ENCODE measurements at places on chromosomes 2 and 18.

DNA sequence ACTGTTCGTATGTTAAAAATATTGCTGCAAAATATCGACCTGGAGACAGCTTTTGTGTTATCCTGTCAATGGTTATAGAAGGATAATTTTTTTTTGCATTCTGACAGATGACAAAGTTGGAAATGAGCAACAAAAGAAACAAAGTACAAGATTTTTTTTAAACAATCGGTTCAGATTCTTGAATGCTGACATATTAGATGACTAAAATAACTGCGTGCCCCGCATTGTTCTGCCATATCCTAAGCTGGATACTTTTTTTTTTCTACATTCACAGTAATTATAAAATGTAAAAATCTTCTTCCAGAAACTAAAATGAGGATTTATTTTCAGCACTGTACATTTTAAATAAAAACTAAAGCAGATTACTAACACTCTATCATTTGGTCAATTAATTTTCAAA, 67.1 kb downstream of the ABCG8 start:
- no peak for DNase-seq

GRCh38 chr2:127913808-127914457, 28.2 kb upstream of the AMMECR1L start:
- no peak for DNase-seq

GRCh38 chr2:241959751-241960269, 90.3 kb downstream of the RTP5 start:
- DNase-seq = no peak

GRCh38 chr2:9692456-9693195, 61.8 kb upstream of the YWHAQ start:
- no peak for DNase-seq

GRCh38 chr2:33925311-33925710, 326.2 kb upstream of the FAM98A start:
- DNase-seq = no peak

GRCh38 chr2:151052850-151053660, 208.6 kb downstream of the RBM43 start:
- no peak for DNase-seq

DNA sequence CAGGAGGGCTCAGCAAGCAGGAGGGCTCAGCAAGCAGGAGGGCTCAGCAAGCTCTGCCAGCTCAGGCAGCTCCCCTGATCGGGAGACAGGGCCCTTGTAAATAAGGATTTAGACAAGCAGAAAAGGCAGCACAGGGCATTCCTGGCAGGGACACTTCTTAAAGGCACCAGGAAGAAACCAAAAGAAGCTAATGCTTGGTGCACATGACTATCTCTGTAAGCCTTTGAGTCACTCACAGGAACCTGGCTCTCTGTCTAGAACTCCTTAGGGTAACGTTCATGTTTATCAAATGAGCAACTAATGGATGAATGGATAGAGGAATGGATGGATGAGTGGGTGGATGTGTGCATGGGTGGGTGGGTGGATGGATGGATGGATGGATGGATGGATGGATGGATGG, 28.4 kb downstream of the TMEM37 start:
- DNase-seq = no peak

GRCh38 chr2:57044931-57045635, 861.3 kb downstream of the CCDC85A start:
- no peak for DNase-seq

GRCh38 chr18:11412811-11413210, 196.6 kb upstream of the SLC35G4 start:
- DNase-seq = no peak

GRCh38 chr2:38079116-38080052, 3.4 kb upstream of the CYP1B1 start:
- no peak for DNase-seq

DNA sequence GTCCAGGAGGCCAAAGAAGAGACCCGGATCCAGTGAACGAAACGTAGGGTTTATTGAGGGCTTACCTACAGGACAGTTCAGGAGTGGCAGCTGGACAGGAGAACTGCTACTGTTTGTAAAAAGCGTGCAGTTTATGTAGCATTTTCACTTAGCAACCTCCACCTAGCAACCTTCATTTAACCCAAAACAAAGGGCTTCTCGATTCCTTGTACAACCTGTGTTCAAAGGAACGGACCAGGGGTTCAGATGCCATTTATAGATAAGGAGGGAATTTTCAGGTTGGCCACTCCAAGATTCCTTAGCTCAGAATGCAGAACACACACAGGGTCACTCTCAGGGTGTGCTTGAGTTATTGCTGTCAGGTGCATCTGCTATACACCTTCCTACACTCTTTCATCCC, 65.1 kb upstream of the YWHAQ start:
- no peak for DNase-seq

- DNase-seq = no peak
Observed at GRCh38 chr2:28552045-28552823, 56.4 kb downstream of the PLB1 start.

GRCh38 chr2:80247339-80247738, 57.2 kb downstream of the LRRTM1 start:
- no peak for DNase-seq

GRCh38 chr2:162934191-162934590, 95.6 kb upstream of the KCNH7 start:
- DNase-seq = no peak

DNA sequence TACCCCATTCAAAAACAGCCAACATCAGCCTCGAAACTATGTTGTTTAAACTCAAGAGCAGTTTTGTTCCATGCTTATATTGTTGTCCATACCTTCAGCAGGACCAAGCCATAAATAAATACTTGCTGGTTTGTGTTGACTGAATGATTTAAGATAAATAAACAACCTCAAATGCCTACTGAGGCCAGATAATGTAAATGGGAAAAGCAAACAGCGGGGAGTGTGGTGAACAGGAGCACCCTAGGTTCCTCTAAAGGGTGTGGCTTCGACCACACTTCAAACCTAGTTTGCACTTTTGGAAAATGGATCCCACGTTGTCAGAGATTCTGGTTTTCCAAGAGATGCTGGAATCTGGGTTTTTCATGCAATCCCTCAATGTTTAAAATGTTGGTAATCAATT, 1.7 kb upstream of the PMAIP1 start:
- no peak for DNase-seq

DNA sequence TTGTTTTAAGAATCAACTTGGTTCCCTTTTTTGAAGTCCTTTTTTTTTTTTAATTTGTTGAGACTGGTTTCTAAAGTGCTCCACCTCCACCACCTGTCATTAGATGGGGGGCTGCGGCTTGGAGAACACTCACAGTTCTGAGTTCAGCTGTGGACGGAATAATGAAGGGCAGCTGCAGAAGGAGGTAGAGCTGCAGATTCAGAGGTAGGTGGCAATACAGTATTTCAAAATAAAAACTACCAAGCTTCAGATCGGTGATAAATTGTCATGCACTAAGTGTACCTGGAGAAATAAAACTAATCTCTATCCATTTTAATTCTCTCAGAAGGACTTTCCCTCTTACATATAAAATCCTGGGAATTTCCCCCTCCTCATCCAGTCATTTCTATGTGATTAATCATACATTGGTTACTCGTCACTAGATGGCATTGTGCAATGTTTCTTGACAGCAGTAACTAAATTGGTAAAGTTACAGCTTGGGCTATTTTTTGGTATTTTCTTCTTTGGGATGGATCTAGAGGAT, 81.1 kb upstream of the SLC39A10 start:
- peak; percentile 42 for DNase-seq

DNA sequence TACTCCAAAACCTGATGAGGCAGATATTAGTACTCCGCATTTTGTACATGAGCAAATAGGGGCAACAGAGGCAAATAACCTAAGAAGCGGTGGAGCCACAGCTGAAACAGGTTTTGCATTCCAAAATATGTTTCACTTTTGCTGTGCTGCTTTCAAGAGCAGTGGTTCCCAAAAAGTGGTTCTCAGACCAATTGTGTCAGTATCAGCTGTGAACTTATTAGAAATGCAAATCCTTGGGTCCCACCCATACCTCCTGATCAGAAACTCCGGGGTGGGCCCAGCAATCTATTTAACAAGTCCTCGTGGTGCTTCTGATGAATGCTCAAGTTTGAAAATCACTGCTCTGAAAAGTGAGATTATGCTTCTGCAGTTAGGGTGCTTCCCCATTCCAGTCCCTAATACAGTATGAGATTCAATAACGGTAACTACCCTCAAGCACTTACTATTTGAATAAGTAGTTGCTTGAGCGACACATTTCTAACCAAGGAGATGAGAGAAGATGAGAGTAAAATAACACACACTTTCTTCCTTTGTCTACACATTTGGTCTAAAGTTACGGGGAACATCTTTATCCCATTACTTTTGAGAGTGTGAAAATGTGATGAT, 17.8 kb upstream of the TCF4 start:
- DNase-seq = no peak

DNA sequence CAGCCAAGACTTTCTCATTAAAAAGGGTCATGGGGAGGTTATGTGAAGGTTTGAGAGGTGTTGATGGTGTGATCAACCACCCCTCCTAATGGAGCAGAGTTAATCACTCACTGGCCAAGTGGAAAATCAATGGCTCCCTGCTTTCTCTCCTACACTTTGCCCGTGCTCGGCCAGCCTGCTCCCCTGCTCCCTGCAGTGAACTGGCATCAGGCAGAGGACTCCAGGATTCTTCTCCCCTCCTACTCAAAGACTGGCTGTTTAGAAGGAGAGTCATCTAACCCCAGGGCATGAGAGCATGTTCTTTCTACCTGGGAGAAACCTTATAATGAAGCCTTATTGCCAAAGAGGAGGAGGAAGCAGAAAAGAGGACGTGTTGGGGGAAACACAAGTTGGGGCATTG, 74.9 kb downstream of the SGPP2 start:
- DNase-seq = no peak

GRCh38 chr2:173296235-173296634, 58.4 kb upstream of the CDCA7 start:
- DNase-seq = no peak

DNA sequence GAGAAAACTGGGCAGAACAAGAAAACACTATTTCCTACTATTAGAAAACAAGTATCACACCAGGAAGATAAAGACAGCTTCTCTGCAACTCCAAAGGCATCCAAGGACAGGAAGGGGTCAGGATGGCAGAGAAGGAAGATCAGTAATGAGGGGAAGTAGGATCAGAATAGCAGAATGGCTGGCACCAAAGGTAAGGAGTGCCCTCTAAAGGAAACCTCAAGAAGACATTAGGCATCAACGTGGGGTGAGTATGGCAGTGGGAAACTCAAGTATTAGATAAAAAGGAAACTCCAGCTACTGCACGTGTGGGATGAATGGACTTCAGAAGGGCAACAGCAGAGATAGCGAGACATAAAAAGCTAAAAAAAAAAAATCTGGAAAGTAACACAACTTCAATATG, 25.9 kb downstream of the HDLBP start:
- no peak for DNase-seq

GRCh38 chr2:95313296-95314131, 16.4 kb downstream of the KCNIP3 start:
- no peak for DNase-seq

DNA sequence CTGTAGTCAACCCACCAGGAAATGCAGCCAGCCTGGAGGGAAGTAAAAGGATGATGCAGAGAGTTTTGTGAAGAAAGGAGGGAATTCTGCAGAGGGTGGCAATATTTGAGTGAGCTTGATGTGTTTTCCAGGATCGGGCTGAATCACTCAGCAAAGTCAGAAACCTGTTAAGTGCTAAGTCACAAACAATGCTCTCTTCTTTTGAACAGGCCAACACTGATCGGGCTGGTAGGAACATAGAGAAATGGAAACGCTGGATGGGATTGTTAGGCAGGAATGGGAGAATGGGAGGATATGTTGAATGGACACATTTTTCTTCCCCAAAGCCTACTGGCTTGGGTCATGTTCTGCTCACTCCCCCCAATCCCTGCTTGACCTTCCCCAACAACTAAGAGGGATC, 36.6 kb downstream of the KCNS3 start:
- no peak for DNase-seq

GRCh38 chr2:43086451-43087221, 139.8 kb downstream of the ZFP36L2 start:
- DNase-seq = no peak

Data from CD4-positive, alpha-beta T cell treated with Interleukin-4 for 1 hour (primary cell).